ENCODE measurements at places on chromosomes 5 and 9. TPM values are rescaled to one million over a fixed set of nuclear protein-coding genes. Genes with fewer than 3 reads are reported as not detected.

DDX4 gene
- total RNA-seq: 0.61 TPM

DNA sequence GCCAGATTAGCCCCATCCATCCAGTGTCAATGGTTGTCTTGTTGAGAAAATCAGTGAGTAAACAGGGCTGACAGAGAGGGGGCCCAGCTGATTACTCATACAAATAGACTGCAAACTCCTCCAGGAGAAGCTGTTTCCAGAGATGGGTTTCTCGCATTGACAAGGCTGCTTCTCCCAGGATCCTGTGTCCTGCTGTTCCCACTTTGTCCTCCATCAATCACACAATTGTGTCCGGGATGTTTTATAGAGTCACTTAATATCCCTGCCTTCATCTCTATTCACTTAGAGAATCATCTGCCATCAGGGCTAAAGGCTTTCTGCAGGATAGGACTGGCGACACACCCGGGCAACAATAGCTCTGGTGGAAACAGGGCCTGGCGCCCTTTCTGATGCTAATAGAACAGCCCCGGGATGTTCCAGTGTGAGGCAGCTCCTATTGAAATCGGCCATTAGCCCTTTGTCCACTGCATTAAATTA lies 71.7 kb upstream of the TBCA start:
- peaks cover 63% of the 10 kb centered on the region for H3K27me3 ChIP-seq
- H3K27ac ChIP-seq: no peak overlapping the region
- H3K36me3 ChIP-seq: no peaks in the 10 kb centered on the region
- no peak overlapping the region for H3K4me3 ChIP-seq

GRCh38 chr5:125326150-125326510 lies 579.7 kb upstream of the ZNF608 start:
- H3K27ac ChIP-seq: no peak overlapping the region
- no peak overlapping the region for H3K4me3 ChIP-seq
- no peak for DNase-seq
- H3K36me3 ChIP-seq: no peaks in the 10 kb centered on the region

CD14 gene
- 0.45 TPM for total RNA-seq

STKLD1 gene
- 0.71 TPM for total RNA-seq
